ENCODE measurements at places on chromosomes 13 and 19. TPM values are rescaled to one million over a fixed set of nuclear protein-coding genes. Genes with fewer than 3 reads are reported as not detected.

Gene NDUFB7
- 123 TPM for total RNA-seq

Gene F2RL3
- total RNA-seq: not detected

Gene CEACAM19
- total RNA-seq: 6.1 TPM

Gene TNFSF13B
- 0.32 TPM for total RNA-seq

Gene LAIR1
- total RNA-seq: not detected

Gene GPR12
- total RNA-seq: 0.14 TPM

Gene SHISA7
- 0.59 TPM for total RNA-seq

Gene ERICH6B
- not detected for total RNA-seq

Data from neural crest cell (in vitro differentiated cells).